ENCODE measurements at places on chromosomes 5 and 9.

DNA sequence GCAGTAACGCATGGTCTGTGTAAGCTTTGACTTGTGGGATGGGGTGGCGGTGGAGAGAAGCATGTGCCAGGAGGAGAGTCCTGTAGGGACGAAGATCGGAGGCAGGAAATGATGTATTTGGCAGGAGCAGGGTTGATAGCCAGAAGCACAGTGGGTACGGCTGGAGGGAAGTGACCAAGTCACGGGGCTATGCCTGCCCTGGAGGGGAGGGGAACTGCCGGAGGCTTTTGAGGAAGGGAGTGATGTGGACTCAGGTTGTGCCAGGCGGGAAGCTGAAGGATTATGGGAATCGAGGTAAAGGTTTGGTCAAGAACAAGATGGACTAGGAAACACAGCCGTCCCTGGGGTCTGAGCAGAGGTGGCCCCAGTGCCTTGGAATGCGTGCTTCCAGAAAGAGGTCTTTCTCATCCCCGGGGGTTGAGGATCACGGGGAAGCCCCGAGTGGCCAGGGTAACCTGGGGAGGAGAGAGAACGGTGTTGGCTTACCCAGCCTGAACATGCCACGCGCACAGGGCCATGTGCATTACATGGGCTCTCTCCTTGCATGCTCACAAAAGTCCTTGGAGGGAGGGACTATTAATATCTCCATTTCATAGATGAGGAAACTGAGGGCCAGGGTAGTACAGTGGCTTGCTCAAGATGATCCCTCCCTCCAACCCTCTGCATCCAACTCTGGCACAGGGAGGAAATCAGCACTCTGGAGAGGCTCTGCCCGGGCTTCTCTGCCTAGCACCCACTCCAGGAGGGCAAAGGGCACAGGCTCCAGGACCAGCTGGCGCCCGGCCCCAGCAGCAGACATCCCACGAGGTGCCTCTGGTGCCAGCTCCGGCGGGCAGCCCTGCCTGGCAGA lies 253.8 kb downstream of the PBX3 start:
- no peak for ATAC-seq

- no peak for ATAC-seq
Measured at GRCh38 chr5:1933364-1934055, 50.8 kb upstream of the IRX4 start.

DNA sequence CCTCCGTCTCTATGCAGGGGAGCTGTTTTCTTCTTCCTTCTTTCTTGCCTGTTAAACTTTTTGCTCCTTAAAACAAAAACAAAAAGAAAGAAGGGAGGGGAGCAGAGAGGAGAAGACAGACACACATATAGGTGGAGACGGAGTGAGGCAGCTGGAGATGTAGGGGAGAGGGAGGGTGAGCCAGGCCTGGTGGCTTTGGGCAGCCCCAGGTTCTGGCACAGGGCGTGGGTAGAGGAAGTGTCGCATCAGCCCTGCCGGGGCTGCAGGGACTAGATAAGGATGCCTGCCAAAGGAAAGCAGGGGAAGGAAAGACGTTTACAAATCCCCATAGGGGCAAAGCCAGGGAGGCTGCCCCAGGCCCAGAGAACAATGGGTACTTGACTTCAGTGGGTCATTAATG lies 38.7 kb upstream of the PTGS1 start:
- no peak for ATAC-seq

DNA sequence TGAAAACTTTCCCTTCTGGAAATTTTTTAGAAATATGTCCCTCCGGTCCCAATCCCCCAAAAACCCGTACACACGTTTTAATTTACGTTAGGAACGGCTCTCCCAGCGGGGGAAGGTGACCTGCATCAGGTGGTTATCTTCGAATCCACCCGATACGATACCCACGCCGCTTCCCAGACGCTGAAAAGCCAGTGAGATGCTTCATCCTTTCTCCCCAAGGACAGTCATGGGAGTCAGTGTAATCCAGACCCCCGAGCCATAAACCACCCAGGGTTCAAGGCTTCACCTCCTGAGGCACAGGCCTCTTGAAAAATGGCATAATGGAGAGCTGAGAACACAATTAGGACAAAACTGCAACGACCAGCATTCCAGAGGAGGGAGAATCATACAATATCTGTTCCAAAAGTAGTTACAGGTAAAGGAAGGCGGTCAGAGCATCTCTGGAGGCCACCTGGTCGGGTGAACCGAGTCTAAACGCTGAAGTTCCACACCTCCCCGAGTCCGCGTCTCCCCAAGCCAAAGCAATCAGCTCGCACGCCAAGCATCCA lies 857 bp downstream of the FAM169A start:
- ATAC-seq, result no peak

GRCh38 chr5:56313004-56313531 lies 79.9 kb upstream of the ANKRD55 start:
- ATAC-seq, result peak; percentile 84

- ATAC-seq, result no peak
Measured at GRCh38 chr9:127722055-127722745, 6.3 kb downstream of the TTC16 start.

DNA sequence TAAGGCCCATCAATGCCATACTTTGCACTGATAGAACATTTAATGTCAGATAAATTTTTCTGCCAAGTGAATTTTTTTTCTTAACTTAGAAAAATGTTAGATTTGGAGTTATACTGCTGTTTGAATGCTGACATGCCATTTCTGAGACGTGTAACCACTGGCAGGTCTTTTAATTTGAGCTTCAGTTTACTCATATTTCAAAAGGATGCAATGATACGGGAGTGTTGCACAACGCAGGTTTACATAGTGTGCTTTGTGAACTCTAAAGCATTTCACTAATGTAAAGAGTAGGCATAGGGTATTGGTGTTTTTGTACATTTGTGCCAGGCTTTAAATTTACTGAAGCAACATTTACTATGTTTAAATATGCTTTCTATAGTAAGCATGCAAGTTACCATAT lies 4.2 kb downstream of the ZBTB43 start:
- ATAC-seq, result no peak

DNA sequence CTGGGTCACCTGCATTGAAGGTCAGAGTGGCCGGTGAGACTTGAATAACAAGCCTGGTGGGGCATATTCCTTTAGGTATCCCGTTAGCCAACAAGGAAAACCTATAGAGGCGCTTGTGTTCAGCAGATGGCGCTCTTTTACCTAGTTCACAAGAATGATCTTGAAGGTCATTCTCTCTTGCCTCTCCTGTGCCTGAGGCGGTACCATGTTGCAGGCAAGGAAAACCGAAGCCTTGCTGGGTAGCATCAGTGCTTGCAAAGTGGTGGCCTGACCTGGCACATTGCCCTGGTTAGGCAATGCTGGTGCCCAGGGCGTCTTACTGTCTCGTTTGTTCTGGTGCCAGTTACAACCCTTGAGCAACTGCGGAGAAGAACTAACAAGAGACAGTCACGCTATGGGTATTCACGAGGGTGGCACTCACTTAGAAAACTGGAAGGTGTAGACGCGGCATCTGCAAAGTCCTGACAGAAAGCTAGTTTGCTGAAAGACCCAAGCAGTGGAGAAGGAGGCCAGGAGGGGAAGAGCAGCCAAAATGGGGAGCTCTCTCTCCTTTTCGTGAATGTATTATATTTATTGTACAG lies 56.7 kb downstream of the AOPEP start:
- ATAC-seq, result peak; percentile 42

DNA sequence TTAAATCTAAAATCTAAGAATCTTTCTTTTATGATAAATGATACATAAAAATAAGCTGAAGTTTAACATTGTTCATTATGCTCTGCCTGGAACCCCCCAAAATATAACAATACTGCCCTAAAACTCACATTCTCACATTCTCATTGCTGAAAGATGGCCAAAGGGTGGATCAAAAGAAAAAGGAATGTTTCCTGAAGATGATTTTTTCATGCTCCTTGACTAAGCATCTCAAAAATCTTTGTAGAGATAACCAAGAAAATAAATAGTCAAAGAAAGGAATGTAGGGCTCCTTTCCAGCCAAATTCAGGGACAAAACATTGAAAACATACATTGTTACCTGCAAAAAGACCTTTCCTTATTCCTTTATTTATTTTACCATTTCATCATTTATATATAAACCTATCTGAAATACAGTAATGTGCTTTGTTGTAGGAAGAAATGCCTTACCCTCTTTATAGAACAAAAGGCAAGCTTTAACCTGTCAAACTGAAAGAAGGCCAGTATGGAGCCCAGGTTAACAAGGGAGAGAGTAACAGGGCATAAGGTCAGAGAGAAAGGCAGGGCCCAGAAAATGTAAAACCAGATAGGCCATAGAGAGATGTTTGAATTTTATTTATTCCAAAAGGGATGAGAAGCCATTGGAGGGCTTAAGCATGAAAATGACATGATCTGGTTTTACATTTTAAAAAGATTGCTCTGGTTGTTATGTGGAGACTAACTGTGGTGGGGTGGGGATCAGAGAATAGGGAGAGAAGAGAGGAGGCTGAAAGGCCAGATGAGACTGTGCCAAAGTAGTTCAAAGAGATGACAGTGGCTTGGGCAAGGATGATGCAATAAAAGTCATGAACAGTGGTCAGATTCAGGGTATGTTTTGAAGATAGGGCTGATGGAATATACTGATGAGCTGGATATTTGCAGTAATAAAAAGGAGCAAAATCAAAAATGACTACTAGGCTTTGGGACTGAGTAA lies 37.3 kb upstream of the CDK5RAP2 start:
- ATAC-seq, result no peak

- no peak for ATAC-seq
Measured at GRCh38 chr5:148474025-148474511, 90.3 kb downstream of the FBXO38 start.

DNA sequence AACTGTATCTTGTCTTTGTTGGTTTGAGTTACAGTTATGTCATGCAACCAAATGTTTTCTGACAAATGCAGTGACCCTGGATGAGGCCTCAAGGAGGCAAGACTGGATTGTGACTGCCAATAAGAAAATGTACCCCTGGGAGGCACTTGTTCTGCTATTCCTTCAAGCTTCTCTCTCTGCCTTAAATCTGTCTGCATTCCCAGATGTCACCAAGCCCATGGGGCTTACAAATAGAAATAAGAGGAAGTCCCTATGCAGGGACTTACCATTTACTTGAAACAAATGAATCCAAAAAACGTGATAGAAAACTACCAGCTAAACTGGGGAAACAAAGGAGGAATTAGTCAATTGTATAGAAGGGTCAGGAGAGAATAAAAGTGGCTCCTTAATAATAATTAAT lies 8.2 kb upstream of the PARP8 start:
- no peak for ATAC-seq

DNA sequence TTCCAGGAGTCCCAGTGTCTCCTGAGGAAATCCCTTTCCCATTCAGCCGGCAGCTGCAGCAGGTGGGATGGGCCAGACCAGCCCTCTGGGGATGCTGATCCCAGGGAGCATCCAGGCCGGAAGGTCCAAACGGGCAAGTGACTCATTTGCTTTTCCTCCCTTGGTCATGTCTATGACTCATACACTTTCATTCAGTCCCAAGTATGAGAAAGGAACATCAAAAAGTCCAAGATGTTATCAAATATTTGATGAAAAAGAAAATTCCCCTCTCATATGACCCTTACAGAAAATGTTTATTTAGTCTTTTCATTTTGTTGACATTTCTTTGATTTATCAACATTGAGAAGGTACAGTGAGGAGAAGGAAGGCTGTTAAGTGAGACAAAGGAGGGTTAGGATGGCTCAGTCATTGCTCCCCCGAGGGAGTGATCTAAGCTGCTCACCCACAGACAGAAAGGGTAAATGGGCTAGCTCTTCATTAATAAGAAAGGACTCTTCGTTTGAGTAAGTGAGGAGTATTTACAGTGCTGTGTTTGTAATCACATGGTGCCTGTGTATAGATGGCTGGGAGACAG lies 117.6 kb upstream of the ANKRD55 start:
- peak; percentile 69 for ATAC-seq

DNA sequence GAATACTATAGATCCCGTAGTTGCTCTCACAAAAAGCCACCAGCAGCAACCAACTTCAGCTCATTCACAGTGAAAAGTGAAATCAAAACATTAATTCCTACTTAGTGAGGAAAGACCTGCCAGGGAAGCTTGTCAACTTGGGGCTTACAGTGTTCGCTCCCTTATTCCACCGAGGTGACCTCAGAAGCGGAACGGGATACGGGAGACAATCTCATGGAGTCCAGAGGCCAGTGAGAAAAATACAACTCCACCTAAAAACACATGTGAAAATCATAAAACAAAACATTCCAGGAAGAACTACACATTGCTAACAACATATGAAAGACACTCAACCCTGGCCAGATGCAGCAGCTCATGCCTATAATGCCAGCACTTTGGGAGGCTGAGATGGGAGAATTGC lies 11.6 kb downstream of the EPB41L4B start:
- no peak for ATAC-seq

DNA sequence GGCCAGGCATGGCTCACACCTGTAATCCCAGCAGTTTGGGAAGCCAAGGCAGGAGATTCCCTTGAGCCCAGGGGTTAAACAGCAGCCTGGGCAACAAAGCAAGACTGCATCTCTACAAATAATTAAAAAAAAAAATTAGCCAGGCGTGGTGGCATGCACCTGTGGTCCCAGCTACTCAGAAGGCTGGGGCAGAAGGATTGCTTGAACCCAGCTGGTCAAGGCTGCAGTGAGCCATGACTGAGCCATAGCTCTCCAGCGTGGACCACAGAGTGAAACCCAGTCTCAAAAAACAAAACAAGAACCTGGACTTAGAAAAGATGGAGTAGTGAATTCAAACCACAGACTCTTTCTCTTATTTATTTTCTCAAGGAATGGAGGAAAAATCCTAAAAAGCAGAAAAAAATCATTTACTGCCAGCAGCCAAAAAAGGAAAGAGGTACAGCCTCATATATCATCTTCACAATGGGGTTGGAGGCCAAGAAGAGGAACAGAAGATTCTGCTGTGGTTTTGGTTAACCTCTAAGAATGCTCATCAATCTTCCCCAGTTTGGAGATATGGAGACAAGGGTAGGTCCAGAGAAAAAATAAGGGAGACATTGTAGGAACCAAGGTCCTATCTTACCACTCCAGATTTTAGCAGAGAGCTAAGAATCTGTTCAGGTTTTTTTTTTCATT lies 40.0 kb upstream of the MYO10 start:
- ATAC-seq, result no peak

DNA sequence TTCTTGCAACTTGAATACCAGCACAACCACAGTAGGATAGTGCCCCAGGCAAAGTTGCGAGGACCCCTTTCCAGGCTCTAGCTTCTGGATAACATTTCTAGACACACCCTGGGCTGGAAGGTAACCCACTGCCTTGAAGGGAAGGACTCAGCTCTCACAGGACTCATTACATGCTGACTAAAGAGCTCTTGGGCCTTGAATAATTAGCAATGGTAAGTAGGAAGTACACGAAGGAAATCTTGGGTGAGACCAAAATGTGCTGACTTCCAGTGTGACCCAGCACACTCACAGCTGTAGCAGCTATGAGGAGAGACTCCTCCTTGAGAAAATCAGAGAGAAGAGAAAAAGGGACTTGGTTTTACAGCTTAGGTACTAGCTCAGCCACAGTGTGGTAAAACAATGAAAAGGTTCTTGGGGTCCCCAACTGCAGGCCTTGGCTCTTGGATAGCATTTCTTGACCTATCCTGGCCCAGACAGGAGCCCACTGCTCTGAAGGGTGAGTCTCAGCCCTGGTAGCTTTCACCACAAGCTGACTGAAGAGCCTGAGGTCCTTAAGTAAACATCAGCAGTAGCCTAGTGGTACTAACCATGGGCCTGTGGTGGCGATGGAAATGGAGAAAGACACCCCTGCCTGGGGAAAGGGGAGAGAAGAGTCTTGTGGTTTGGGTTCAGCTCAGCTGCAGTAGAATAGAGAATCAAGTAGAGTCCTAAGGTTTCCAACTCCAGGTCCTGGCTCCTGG lies 621.7 kb downstream of the SEMA5A start:
- ATAC-seq, result no peak

All from activated T-helper 17 cell treated with anti-CD3 and anti-CD28 coated beads, Interleukin-2, amount 50 U/mL, for 72 hours (primary cell).